ENCODE measurements at places on chromosomes 4 and X. TPM values are rescaled to one million over a fixed set of nuclear protein-coding genes. Genes with fewer than 3 reads are reported as not detected.

GRCh38 chrX:105636667-105637066, 185.7 kb upstream of the NRK start:
- DNase-seq = no peak

INPP4B gene
- total RNA-seq = 13.1 TPM

GRCh38 chrX:19595043-19595677, 79.9 kb upstream of the MAP3K15 start:
- DNase-seq = no peak

DNA sequence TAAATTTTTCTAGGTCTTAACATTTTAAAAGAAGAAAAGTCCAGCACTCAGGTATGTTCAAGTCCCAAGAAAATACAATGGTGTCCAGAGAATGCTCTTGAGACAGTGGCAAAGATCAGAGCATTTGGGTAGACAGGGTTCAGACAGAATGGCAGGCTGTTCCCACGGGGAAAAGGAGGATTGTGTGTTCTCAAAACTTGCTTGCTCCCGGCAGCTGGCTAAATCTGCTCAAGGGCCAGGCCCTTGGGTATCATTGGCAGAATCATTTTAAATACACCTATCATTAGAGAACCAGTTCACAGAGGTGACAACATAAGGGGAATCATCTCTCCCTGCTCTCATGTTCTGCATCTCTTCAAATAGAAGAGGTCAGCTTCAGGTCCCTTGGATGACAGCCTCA, 456.3 kb downstream of the DTHD1 start:
- no peak for DNase-seq

- DNase-seq = peak; percentile 67
Measured at GRCh38 chr4:181659202-181659601, 584.0 kb upstream of the TENM3 start.

IBSP gene
- not detected for total RNA-seq

DNA sequence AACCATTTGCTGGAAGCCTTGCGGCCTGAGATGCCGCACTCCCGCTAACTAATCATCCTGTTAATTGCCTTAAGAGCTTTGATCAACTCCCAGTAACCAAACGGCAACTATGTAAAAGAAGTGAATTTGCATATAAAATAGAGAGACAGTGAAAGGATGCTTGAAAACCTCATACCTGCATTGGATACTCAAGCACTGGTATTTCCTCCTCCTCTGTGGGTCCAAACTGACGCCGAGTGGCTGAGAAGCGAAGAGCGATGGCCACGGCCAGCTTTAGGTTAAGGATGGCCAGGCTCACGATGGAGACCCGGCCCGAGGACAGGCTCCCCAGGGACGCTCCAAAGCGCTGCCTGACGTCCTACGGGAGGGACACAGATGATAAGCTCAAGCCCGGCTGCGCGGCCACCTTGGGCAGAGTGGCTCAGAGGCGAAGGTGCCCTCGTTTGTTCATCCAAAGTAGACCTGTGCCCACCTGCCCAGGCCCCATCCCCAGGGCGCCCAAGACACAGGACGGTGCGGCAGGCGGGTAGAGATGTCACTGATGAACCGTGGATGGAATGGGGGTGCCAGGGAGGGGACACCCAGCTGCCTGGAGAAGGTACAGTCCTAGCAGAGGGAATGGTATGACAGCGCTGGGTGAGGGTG, 43.6 kb downstream of the ACOX3 start:
- DNase-seq = no peak

LINC00632 gene
- total RNA-seq = 22.6 TPM

All from M059J (cell line).